ENCODE measurements at places on chromosomes 11 and 22.

DNA sequence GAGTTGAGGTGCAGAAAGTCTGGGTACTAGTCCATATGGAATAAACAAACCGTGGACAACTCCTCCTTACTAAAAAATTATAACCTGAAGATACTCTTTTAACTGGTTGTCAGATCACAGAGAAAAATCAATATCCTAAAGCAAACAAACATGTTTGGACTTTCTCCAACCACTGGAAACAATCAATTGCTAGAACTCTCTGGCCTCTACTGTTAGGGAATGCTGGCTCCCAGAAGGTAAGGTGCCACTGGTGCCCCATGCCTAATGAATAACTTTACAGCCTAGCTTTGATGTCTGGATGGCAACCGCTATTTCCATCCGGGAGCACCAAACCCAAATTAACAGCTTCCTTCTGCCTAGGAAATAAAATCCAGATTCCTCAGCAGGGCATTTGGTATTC is 74.5 kb downstream of the AMBRA1 start:
- no peak for DNase-seq

- no peak for DNase-seq
Observed at GRCh38 chr11:74465291-74465708, 2.0 kb downstream of the KCNE3 start.

DNA sequence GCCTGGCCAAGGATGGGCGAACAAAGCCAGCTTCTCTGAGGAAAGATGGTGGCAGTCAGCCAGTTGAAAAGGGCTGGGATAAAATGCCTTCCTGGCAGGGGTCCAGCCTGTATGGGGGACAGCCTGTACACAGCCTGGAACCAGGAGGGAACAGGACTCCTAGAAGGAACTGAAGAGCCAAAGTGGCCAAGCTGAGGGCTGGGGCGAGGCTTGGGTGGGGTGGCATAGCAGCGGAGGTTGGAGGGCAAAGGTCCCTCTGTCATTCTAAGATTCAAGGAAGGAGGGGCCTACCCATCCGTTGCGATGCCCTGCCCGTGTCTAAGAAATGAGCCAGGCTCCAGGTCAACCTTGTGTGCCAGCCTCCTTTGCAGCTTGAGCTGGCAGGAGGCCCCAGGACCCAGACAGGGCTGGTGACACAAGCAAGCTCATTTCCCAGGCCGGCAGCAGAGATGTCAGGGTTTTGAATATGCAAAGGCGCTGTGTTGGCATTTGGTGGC is 22.6 kb downstream of the FADD start:
- DNase-seq: peak; percentile 24

DNA sequence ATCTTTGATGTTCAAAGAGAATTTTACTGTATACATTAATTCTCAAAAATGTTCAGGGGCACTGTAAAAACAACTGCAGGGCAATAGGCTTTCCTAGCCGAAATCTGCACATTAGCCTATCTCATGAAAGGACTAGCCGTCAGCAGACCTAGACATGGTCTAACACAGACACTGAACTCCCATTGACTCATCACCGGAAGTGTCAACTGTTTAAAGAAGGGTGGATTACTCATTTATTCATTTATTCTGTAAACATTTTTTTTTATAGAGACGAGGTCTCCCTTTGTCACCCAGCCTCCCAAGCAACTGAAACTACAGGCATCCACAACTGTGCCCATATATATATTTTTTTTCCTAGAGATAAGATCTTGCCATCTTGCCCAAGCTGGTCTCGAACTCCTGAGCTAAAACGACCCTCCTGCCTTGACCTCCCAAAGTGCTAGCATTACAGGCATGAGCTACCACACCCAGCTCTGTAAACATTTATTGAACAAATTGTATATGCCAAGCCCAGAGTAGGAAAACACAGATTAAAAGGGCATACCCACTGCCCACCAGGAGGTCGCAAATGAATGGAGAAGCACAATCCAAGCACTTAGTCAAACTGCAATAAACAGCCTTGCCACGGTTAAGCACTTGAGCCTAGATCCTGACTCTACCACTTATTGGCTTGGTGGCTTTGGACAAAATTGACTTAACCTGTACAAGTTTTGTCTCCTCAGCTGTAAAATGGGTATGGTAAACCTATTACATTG is 26.6 kb downstream of the RAB30 start:
- DNase-seq: no peak

GRCh38 chr22:42509548-42509947 is 10.0 kb downstream of the RRP7A start:
- no peak for DNase-seq

DNA sequence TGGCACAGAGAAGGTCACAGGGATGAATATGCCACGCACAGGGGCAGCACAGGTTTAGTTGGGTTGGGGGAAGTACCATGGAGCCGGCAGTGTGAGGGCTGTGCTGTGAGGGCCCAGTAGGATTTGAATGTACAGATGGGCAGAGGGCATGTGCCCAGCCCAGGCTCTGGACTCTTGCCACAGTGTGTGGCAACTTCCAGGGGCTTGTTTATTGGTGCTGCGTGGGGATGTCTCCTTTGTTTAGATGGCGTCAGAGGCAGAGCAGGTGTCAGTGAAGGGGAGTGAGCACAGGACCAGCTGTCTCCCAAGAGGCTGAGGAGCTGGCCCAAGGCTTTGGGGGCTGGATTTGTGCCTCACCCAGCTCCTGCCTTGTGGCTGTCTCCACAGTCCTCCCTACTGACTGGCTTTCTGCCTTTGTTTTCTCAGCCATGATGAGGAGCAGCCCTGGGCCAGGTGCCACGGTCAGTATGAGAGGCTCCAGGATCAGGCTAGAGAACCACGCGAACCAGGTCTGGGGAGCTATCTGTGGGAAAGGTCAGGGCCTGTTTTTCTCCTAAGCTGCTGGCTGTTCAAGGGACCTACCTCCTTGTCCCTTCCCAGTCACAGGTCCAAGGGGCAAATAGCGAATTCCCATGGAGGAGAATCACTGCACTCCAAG is 21.9 kb downstream of the SUN2 start:
- peak; percentile 98 for DNase-seq

- DNase-seq: no peak
Observed at GRCh38 chr22:39256186-39256552, 11.4 kb upstream of the PDGFB start.

- DNase-seq: no peak
Observed at GRCh38 chr11:116882386-116882785, 45.0 kb upstream of the APOA1 start.

GRCh38 chr11:77779935-77780334 is 40.6 kb downstream of the RSF1 start:
- DNase-seq: no peak

DNA sequence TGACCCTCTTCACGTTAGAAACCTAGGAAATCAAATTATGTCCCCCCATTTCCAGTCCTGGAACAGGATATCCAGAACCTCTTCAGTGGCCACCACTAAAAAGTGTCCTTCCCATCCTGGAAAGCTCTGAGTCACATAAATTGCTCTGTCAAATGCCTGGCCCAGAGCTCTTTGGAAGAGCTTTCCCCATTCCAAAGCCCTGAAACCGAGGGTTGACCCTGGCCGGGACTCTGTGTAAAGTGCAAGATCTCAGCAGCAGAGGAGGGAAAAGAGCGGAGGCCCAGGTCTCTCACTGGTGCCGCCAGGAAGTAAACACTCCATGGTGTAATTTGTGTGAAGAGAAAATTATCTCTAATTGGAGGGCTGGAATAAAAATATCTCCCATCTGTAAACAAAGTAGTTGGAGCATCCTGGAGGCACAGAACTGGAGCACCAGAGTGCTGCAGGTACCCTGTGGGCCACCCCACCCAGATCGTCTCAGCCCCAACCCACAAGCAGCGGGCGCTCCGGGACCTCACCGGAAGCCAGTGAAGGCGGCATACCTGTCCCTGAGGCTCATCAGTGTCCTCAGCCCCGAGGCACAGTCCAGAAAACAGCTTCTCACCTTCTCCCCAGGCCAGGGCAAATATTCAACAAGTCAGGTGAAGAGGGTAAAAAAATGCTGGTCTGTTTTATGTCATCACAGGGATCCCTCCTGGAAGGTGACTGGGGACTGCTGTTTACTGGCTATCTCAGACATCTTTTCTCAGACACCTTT is 4.7 kb upstream of the JAM3 start:
- no peak for DNase-seq

- DNase-seq: no peak
Observed at GRCh38 chr11:74970852-74971395, 17.8 kb upstream of the NEU3 start.

- DNase-seq: no peak
Observed at GRCh38 chr11:4213746-4214145, 119.1 kb downstream of the RRM1 start.

DNA sequence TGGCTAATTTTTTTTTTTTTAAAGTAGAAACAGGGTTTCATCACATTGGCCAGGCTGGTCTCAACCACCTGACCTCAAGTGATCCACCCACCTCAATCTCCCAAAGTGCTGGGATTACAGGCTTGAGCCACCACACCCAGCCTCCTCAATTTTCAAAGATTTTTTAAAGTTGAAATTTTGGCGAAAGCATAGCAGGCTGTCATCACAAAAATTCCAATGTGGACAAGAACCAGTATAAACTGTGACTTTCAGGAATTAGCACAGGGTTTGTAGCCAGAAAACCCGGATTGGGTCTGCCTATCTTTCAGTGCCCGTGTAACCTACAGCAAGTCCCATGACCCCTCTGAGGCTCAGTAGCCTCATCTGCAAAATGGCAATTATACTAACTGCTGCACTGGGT is 80.2 kb downstream of the SGSM3 start:
- no peak for DNase-seq

- no peak for DNase-seq
Observed at GRCh38 chr11:18836417-18836816, 44.8 kb upstream of the PTPN5 start.

GRCh38 chr22:45645526-45646414 is 25.9 kb upstream of the ATXN10 start:
- peak; percentile 11 for DNase-seq

- DNase-seq: peak; percentile 85
Observed at GRCh38 chr11:62678770-62679696, at the start of gene UBXN1. UBXN1 (minus strand) TSS chr11:62679073; CDS start chr11:62678923, 150 bp downstream.

DNA sequence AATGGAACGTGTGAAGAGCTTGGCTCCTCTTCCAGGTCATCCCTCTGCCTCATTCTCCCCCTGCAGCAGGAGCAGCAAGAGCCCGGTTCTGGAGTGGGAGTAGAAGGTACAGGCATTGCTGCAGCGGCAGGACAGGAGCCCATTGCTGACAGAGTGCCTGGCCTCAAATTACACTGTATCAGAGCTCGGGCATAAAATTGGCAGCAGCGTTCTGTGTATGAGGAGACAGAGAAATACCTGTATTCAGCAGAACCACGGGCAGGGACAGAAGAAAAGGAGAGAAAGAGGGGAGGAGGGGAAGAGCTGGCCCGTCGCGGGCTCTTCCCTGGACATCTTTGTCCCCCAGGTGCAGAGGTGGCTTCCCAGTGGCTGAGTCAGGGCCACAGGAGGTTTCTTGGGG is 2.6 kb upstream of the NCF4 start:
- no peak for DNase-seq

- DNase-seq: no peak
Observed at GRCh38 chr11:18707811-18708340, 9.3 kb downstream of the TMEM86A start.

DNA sequence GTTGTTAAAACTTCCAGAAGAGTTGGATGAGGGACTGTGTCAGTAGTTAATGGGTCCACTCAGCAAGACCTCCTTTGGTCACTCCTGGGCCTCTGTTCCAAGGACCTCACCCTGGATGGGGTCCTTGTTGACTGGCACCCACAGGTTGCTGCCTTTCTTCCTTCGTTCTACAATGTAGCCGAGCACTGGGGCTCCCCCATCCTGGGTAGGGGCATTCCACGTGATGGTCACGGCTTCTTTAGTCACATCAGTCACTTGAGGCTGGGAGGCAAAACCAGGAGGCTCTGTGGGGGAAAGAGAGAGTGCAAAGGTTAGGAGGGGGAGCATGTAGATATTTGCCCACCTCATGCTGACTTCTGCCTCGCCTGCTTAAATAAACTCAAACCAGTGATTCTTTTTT is 12.0 kb downstream of the TMEM86A start:
- no peak for DNase-seq

DNA sequence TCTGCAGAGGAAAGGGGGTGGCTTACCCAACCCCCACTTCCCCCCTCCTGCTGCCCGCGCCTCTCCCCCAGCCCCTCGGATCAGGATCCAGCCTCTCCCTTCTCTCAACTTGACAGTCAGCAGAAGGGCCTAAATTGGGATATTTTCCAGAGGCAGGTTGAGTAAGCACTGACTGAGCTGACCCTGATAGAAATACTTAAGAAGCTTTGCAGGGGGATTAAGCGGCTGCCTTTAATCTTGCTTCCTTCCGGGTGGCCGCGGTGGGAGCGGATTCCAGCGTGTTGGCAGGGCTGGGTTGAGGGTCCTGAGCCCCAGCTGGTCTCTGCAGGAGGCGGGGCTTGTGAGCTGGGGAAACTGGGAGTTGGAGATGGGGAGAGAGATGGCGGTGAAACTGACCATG is 445.2 kb downstream of the NTM start:
- no peak for DNase-seq

GRCh38 chr22:35622191-35622913 is 5.2 kb upstream of the MB start:
- no peak for DNase-seq

DNA sequence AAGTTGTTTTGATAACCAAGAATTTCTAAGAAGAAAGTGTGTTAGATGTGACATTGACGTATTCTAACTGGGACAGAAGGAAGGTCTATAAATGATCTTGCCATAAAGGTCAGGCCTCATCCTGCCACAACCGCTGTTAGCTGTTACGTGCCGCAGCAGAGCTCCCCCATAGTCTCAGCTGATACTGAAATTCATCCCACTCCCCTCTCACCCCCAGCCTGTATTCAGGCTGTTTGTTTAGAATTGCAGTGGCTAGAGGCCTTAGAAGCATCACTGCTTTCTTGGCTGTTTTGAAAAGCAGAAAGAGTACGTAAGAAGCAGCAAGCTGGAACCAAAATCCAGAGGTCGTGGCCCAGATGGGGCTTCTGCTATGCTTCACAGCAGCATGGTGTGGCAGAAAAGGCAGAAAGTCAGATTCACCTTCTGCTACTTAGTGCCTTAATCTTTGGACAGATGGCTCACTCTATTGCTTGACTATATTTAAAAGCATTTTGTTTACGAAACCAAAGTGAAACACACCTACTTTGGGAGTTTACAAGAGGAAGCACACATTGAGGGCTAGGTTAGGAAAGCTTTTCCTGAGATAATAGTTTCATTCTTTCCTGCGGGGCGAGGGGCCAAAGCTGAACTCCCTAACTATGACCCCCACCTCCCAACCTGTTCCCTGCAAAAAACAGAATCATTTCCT is 950 bp upstream of the LAYN start:
- no peak for DNase-seq

DNA sequence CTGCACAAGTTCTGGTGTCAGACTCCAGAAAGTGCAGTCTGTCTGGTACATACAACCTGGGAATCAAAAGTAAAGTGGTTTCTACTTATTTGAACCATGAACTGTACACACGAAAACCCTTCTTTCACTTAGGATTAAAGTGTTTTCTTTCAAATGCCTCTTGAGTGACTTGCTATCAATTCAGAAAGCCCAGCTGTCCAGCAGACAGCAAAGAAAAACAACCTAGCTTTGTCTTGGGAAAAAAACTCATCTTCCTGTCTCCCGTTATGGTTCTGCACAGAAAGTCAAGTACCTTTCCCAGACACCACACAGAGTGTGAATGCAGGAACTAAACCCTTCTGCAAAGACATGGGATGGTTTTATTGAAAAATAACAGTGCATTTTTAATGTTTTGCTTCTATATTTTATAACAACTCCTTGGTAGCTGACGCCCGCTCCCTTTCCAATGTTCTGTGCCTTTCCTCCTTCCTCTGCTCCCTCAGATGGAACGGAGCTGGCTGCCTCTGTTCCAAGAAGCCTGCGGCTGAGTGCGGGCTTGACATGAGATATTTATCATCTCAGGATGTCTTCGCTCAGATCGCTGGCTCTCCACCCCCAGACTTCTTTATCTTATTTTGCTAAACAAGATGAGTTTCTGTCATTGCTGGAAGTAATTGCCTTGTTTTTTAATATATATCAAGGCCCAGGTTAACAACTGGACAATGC is 322.3 kb upstream of the B3GAT1 start:
- DNase-seq: no peak

All from globus pallidus (tissue), 1 donor.